MV-4-11 (cell line): ENCODE measurements at places on chromosomes 16 and 17.
A peak's percentile ranks its signal among the peaks of the same experiment; 100 is the strongest.

GRCh38 chr16:71727551-71728324 lies 3.2 kb upstream of the PHLPP2 start:
- DNase-seq = peak; percentile 10

GRCh38 chr16:74923766-74924460 lies 61.0 kb downstream of the WDR59 start:
- no peak for DNase-seq

GRCh38 chr16:29770250-29770929 lies 7.7 kb upstream of the ZG16 start:
- no peak for DNase-seq

DNA sequence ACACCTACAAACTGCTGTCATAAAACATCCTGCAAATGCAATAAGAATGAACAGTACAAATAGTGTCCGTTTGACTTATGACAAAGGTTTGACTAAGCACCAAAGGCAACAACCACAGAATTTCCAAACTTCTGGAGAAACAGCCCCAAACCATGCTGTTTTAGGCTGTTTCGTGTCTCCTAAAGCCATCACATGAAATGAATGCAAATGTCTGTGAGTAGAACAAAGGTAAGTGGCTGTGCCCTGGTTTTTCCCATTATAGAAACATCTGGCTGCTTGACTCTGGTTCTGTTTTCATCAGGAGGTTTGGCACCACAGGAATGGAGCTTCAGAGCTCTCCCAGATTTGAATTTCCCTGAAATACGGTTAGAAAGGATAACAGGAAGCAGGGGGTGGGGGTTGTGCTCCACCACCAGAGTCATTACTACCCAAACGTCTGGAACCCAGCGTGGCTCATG lies 4.6 kb upstream of the EMP2 start:
- DNase-seq = no peak

- DNase-seq = no peak
These were observed 56.4 kb upstream of the IRX3 start for GRCh38 chr16:54342966-54343365.

GRCh38 chr16:53428681-53429080 lies 5.6 kb upstream of the RBL2 start:
- no peak for DNase-seq

- no peak for DNase-seq
These were observed 37.5 kb downstream of the RBFOX3 start for GRCh38 chr17:79573196-79573896.

- DNase-seq = no peak
These were observed 1576.8 kb downstream of the CDH8 start for GRCh38 chr16:60459463-60459862.

DNA sequence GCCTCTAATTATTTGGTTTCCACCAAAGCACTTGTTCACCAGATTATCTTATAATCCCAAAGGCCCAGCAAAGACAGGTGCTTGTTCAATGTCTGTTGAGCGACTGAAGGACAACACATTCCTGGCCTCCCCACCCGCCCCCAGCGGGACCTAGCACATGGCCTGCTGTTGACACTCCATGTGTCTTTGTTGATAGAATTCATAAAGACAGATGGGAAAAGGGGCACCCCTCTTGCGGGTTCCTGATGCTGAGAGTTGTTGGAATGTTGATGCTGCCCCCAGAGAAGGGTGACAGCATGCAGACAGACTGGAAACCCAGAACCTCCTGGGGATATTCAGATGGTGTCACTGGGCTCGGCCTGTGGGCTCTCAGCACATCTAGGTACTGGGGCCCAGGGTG lies 36.9 kb downstream of the SNX20 start:
- no peak for DNase-seq
